ENCODE measurements at places on chromosomes 4 and X.

- no peak for DNase-seq
Measured at GRCh38 chr4:108443585-108443984, 176.8 kb upstream of the RPL34 start.

DNA sequence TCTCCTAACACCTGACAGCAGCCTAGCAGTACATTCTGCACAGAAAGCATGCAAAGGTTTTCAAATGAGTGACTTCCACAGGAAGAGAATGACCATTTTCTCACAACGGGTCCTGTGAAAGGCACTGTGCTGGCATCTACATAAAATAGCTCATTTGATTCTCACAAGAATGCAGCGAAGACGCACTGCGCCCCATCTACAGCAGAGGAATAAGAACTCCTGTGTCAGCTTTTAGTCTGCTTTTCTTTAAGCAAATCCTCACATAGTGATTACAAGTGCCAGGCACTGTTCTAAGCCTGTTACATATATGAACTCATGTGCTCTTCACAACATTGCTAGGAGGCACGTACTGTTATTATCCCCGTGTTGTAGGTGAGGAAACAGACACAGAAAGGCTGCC is 62.5 kb downstream of the AFAP1 start:
- DNase-seq: no peak

DNA sequence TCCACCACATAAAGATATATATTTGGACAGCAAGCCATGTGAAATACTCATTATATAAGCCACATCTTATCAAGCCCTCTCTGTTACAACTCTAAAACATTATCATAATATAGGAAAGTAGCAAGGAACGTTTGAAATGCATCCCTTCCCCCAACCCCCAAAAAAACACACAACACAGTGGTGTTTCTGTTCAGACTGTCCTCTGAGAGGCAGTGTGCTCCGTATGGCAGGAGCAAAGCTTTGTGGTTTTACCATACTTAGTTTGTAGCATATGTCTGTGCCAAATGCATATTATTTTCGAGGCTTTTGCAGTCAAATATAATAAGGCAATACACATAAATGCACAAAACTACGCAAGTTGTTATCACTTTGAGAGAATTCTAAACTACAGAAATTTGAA is 194.2 kb downstream of the RAPGEF2 start:
- DNase-seq: no peak

DNA sequence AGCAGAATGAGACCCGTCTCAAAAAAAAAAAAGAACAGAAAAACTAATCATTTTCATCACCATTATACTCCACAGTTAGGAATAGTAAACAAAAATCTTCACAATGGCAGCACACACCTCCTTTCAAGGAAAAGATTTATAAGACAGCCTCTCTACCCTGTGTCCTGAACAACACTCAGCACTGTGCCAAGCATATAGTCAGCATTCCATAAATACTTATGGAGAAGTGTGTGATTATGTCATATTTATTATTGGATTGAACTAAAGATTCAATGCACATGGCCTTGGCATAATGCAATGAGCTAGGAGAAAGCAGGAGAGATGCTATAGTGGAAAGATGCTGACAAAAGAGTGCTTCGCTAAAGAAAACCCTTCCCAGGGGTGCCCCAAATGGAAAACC is 52.6 kb downstream of the FAM114A1 start:
- DNase-seq: no peak

DNA sequence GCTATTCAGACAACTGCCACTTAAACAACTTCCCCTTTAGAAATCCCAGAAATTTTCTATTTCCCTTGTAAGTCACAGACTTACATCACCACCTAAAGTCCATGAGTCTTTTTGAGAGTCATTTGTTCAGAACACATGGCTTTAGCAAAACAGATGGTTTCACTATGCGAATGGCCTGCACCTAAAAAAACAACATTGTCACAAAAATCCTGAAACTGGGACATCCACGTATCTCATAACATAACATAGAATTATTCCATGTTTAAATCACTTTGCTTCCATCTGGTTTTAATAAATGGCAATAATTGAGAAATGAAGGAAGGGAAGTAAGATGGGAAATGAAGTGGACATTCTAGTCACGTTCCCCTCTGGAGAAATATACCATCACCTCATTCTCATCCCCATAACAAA is 155.3 kb upstream of the EDNRA start:
- DNase-seq: no peak

DNA sequence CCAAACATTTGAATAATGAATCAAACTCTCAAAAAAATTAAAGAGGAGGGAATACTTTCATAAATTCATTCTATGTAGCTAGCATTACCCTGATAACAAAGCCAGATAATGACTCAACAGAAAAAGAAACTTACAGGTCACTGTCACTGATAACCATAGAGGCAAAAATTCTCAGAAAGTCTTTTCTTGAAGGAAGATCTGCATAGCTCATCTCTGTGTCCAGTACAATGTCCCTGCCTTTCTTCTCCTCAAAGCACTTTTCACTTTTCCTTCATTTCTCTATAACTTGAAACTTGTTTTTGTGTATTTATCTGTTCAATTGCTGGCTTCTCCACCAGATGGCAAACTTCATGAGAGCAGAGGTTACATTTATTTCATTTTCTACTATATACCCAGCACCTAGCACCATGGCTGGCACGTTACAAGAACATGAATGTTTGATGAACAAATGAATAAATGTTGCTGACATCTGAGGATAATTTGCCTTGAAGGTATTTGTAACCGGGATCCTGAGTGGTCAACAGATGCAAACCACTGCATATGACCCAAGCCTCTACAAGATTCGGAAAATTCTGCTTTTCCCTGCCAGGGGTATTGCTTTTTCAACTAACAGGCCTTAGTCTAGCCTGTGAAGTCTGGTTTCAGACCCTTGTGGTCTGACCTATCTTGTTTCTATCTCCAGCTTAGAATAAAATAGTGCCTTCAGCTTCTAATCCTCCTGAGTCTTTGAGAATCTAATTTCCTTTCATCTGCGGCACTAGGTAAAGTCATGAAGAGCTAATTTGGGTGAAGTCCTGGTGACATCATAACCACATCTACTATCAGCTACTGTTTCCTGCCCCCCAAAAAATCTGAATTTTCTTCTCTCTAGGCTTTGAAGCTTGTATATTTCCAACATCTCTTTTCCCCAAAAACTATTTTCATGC is 52.5 kb upstream of the ANTXR2 start:
- DNase-seq: no peak

- no peak for DNase-seq
Measured at GRCh38 chrX:16852617-16853179, 17.5 kb downstream of the RBBP7 start.

- DNase-seq: no peak
Measured at GRCh38 chr4:175637762-175638161, 174.3 kb downstream of the GPM6A start.

GRCh38 chr4:31737419-31737818 is 1017.2 kb downstream of the PCDH7 start:
- no peak for DNase-seq

- DNase-seq: no peak
Measured at GRCh38 chr4:62927574-62927973, 1481.7 kb downstream of the TECRL start.

GRCh38 chr4:56668267-56668666 is 12.8 kb downstream of the HOPX start:
- DNase-seq: no peak

DNA sequence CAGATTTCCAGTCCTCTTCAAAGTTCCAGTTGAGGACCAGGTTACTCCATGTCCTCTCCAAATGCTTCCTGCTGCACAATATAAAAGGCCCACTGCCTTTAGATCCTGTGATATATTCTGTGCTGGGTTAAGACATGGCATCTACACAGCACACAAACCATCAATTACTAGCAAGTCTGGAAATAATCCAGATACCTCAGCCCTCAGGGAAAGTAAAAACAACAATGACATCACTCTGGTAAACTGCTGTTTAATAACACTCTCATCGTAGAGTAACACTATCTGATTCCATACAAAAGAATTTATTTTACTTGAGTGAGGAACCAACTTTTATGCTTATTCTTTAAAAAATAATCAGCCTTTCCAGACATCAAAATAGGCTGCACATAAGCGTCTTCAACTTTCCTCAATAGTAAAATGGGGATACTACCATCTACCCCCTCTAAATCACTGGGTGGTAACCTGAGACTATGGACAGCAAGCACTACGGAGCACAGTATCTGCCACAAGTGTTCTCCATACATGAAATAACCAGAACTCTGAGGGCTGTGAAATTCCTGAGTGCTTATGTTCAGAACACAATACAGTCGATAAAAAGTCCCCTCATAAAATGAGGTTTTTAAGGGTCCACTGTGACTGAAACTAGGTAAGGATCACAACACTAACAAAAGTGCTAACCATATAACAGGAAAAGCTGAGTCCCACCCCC is 53.4 kb downstream of the ABCG2 start:
- no peak for DNase-seq

- DNase-seq: no peak
Measured at GRCh38 chr4:108336076-108336475, 167.3 kb upstream of the LEF1 start.

GRCh38 chr4:87848622-87849351 is 16.0 kb downstream of the MEPE start:
- no peak for DNase-seq

DNA sequence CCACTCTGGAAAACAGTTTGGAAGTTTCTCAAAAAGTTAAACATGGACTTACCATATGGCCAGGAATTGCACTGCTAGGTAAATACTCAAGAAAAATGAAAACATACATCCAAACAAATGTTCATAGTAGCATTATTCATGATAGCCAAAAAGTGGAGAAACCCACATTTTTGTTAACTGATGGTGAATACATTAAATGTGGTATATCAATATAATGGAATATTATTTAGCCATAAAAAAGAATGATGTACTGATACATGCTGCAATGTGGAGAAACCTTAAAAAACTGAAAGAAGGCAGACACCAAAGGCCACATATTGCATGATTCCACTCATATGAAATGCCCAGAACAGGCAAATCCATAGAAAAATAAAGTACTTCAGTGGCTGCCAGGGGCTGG is 79.1 kb downstream of the SHROOM3 start:
- DNase-seq: no peak

DNA sequence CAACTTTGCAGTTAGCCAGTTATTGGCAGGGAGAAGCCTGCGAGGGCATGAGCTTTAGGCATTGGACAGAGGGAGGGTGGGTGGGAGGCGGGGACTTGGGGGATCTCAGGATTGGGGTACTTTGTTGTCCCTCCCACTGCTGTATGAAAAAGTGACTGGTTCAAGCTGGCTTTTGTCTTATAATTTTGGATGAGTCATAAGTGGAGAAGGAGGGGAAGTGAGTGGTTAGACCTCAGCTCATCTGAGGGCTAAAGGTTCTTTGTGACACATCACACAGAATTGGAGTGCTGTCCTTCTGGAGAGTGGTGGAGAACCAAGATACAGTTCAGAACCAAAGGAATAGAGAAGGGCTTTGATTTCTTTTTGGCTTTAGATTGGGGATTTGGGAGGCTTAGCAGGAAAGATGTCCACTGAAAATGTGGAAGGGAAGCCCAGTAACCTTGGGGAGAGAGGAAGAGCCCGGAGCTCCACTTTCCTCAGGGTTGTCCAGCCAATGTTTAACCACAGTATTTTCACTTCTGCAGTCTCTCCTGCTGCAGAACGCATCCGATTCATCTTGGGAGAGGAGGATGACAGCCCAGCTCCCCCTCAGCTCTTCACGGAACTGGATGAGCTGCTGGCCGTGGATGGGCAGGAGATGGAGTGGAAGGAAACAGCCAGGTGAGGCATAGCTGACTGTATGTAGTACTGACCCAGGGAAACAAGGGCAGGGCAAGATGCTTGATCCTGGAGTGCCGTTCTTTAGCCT is at the start of gene SLC4A4:
Gene SLC4A4 (plus strand): TSS at position 175 of the 748 bp plus-strand sequence.
- DNase-seq: no peak

- DNase-seq: no peak
Measured at GRCh38 chrX:3638280-3638873, 75.1 kb downstream of the PRKX start.

DNA sequence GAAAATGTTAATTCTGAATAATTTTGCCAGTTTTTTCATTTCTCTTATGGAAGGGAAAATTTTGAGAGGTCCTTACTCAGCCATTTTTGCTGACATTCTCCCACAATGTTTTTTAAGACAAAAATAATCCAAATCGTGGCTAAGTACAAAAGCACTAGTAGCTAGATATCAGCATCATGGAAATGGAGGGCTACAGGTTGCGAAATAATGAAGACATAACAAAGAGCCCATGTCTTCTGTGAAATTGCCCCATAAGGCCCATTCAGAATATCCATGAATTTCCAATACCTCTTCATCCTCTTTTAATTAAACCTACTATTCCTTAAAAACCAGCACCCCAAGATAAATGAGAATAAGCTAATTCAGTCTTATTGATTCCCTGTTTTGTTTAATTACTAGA is 107.4 kb downstream of the HNRNPD start:
- DNase-seq: no peak

- DNase-seq: no peak
Measured at GRCh38 chr4:173046818-173047217, 121.8 kb upstream of the GALNT7 start.
